ENCODE measurements at places on chromosomes 1 and 21. TPM values are rescaled to one million over a fixed set of nuclear protein-coding genes. Genes with fewer than 3 reads are reported as not detected.

DNA sequence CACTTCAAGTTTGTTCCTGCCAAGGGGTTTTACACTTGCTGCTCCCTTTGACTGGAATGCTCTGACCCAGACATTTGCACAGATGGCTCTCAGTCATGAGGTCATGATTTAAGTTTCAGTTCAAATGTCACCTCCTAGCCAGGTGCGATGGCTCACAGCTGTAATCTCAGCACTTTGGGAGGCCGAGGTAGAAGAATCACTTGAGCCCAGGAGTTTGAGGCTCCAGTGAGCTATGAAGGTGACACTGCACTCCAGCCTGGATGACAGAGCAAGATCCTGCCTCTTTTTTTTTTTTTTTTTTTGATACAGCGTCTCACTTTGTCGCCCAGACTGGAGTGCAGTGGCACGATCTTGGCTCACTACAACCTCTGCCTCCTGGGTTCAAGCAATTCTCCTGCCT is 4.5 kb upstream of the ZMYM4 start:
- no peak for DNase-seq

DNA sequence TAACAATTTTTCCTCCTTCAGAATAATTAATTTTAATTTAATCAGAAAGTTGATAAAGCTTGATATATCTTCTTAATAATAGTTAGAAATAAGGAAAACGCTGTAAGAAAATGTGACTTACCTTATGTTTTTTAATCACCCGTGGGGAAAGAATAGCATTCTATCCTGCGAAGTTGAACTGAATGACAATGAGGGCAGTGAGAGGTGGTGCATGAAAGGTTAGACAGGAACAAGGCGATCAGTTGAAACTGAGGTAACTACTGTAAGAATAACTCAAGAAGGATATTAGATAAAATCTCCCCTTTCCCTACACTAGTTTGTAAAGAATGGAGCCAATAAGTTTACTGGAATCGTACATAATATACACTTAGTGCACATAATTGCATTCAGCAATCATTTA is 655.0 kb upstream of the NCAM2 start:
- no peak for DNase-seq

Gene CHODL
- 1.6 TPM for total RNA-seq

Gene FCRLB
- total RNA-seq, result 0.19 TPM

DNA sequence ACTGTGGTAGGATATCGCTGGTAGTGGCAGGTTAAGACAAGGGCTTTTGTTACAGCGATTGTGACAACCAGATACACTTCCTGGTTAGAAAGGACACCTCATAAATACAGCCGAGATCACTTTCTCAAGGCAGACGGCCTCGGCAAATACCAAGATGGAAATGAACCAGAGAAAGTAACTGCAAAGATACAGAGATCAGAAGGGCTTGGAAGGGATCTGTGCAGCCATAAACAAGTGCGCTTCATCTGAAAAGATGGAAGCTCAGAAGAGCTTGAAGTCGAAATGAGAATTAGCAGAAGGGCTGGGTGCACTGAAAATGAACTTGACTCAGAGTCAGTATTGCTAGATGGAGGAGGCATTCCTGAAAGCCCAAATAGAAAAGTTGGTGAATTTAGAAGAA is 7.1 kb downstream of the DHRS3 start:
- no peak for DNase-seq

Gene MMP23B
- 4.2 TPM for total RNA-seq

DNA sequence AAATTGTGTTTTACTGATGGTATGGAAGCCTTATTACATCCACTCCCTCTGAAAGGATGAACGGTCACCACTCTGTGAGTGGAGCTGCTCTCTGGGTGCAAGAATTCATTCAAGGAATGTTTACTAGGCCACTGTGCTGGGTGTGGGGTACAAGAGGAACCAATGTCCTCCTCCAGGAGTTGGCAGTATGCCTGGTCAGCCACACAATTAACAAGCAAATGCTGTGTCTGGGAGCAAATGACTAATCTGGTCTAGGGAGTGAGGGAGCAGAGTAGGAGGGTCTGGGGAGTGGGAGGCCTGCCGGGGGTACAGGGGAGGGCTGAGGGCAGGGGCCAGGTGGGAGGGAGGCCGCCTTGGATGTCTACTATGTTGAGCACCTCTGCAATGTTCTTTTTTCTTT is 27.2 kb upstream of the TDRD10 start:
- no peak for DNase-seq

DNA sequence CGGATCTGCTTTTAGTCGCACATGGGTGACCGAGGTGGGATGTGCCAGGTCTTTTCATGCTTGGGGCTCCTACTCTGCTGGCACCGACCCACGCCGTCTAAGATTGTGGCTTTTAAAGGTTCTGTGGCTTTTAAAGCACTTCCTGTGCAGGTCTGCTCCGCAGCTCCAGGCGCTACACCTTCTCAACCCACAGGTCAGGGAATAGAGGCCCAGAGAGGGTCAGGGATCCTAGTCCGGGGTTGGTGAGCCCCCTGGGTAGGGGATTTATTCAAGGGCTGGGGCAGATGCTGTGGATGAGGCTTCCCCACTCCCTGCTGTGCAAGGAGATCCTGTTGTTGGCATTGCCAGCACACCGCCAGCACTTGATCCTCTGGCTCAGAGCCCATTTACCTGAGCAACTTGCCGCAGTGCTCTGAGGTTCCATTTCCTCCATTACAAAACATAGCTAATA is 212.8 kb upstream of the RAB4A start:
- no peak for DNase-seq

DNA sequence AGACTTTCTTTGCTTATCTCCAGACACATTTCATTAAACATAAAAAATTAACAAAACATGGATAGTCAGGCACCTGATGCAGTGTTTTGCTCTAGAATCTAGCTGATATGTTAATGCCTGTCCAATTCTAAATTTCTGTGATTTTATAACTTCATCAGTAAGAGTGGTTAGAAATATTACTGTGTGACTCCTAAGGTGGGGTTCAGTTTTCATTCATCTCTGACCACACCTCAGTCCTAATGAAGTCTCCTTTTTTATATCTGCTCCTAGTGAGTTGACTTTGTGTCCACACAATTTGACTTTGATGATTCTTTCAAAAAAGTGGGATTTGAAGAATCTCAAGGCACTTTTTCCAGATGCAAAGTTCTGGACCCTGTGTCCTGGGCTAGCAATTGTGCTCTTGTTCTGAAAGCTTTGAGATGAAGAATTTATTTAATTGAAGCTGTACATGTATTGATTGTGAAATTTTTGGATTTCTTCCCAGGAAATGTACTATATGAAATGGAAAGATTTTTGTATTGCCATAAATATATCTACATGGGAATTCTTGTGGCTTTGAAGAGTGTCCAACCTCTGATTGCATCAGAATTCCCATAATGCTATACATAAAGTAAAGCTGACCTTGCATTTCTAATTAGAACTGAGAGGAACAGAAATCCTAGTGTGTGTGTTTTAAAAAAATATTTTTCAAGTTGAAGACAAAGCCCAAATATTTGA is 111.2 kb downstream of the GIPC2 start:
- no peak for DNase-seq

DNA sequence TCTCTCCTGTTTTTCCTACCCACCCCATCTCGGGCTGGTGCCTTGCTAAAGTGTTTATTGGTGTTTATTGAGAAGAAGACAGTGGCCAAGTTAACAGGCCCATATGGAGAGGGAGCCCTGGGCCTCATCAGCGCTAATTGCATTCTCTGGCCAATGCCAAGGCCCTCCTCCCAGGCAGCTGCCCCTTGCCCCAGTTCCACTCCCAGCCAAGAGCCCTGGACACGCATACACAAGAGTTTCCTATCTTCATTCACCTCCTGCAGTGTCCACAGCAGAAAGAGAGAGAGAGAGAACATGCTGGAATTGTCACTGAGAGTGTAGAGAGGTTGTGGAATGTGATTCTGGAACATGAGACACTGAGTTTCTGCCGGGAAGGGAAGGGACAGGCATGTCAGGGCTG is 25.4 kb upstream of the VWA5B1 start:
- no peak for DNase-seq

GRCh38 chr1:9455487-9456234 is 83.6 kb upstream of the SLC25A33 start:
- DNase-seq, result peak; percentile 93

- DNase-seq, result no peak
Measured at GRCh38 chr1:69738458-69739250, 170.9 kb downstream of the LRRC7 start.

GRCh38 chr1:36183309-36183856 is 27.4 kb downstream of the MAP7D1 start:
- no peak for DNase-seq

DNA sequence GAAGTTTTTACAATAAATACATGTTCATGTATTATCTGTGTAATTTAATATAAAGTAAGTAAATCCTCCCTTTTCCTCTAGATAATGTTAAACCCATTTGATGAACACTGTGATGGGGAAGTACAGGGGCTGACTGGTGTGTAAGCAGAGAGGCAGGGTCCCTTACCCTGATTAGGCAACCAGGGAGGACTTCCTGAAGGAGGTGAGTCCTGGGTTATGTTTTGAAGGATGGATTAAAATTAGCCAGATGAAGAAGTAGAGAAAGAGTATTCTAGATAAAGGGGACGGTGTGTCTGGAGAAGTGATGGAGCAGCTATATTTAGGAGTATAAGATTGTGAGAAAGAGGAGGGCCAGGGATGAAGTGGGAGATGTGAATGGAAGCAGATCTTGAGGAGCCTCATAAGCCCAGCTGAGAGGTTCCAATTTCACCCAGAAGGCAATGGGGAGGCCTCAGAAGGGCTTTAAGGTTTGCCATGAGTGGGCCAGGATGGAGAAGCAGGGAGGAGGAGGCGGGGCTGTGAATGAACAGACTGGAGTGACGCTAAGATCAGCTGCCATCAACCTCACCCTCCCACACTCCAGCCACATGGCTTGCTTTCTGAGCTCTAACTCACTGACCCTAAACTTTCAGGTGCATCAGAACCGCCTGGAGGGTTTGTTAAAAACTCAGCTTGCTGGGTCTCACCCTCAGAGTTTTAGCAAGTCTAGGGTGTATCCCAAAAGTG is 30.9 kb upstream of the ID3 start:
- DNase-seq, result no peak
